ACHN (cell line): ENCODE measurements at places on chromosomes 16 and 17.

DNA sequence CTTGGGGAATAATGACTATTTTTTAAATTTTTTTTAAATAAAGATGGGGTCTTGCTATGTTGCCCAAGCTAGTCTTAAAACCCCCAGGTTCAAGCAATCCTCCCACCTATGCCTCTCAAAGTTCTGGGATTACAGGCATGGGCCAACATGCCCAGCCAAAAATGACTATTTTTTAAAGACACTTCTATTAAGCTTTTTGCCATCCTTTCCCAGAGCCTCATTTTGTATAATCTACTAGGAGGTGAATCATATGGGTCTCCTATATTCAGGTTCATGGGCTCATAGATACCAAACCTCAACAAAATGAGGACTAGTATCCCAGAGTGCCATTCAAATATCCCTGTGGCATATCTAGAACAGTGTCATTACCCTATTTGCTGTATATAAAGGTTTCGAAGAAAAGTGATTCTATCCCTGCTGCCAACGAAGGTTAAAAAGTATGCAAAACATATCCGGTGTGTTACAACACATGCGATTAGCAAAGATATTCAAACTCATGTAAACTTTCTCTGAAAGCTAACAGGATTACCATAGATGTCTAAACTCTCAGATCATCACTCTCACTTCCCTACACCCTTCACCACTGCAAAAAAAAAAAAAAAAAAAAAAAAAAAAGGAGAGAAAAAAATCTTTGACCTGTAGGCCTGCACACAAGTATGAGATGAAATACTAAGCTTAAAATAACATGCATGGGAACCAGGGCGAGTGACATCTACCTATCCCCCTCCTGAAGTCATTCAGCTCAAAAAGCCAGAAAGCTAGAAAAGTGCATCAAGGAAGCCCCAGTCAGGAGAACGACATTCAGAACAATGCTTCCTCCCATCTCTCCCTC is 23.5 kb downstream of the XPO6 start:
- DNase-seq = no peak

- no peak for DNase-seq
Measured at GRCh38 chr17:19387921-19388521, 1.0 kb upstream of the MFAP4 start.

GRCh38 chr16:11088074-11088730 is 143.8 kb downstream of the CLEC16A start:
- no peak for DNase-seq

- DNase-seq = no peak
Measured at GRCh38 chr16:353404-354290, 1.1 kb upstream of the AXIN1 start.

DNA sequence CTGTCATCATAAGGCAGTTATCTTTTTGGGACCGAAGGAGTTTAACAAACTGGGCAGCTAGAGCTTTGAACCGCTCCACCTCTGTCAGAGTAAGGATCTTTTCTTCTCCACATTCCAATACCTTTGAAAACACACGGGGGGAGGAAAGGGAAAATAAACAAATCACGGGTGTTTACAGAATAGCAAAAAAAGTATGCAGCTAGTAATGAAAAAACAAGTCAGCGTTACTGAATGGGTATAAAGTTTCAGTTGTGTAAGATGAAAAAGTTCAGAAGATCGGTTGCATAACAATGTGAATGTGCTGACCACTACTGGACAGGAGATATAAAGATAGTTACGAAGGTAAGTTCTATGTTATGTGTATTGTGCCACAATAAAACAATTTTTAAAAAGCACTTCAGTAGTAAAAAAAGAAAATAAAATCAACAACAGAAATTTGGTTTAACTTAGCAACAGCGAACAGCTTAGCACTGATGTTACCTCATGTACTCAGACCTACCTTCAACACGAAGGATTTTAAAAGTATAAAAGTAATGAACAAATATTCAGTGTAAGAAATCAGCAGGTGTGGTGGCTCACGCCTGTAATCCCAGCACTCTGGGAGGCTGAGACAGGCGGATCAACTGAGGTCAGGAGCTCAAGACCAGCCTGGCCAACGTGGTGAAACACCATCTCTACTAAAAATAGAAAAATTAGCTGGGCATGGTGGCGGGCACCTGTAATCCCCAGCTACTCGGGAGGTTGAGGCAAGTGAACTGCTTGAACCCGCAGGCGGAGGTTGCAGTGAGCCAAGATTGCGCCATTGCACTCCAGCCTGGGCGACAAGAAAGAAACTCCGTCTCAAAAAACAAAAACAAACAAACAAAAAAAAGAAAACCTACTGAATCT is 34.3 kb downstream of the MARF1 start:
- DNase-seq = no peak

DNA sequence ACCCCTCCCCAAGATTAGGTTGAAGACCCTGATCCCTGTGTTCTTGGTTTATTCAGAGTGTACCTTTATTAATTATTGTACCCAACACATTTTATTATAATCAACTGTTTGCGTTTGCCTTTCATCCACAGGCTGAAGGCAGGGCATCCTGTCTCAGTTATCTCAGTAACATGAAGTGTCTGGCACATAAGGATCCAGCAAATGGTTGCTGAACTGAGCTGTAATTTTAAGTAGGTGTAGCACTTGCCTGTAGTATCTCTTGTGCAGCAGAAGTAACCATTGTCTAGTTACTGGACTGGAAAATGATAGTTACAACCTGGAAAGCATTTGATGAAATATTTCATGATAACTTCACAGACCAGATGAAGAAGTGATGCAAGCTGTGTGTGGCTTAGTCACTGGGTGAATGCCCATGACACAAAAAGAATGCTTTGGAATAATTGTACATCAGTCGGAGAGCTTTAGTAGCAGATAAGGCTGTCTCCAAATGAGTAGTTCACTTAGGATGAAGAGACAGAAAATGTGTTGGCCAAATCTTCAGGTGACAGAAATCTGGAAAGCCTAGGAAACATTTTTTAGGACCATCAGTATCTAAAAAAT is 56.6 kb downstream of the ESRP2 start:
- DNase-seq = no peak
